Fibroblast of the aortic adventitia (primary cell): ENCODE measurements at places on chromosomes 12 and 14. TPM values are rescaled to one million over a fixed set of nuclear protein-coding genes. Genes with fewer than 3 reads are reported as not detected.

Gene KERA
- total RNA-seq = not detected in 2 replicates

GRCh38 chr14:103519043-103519836 is 3.4 kb downstream of the CKB start:
- DNase-seq = peak; percentile 58

DNA sequence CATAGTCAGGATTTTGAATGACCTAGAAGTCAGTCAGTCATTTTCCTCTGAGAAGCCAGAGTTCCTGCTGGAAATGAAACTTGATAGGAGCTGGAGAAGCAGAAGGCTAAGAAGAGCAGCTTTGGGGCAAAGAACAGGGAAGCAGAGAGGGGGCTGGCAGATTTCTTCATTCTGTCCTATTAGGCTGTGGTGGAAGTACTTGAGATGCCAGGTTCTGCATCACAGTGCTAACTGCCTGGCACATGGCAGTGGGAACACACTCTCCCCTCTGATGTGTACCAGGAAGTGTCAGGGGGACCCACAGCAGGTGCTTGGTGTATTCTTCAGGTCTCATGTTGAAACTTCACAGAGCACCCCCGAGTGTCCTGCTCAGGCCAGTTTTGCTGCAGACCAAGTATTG is 61.0 kb downstream of the SUSD6 start:
- DNase-seq = no peak

Gene PRKD1
- total RNA-seq = 11.4 and 11.5 TPM in 2 replicates

- DNase-seq = no peak
Observed at GRCh38 chr14:101294136-101294535, 267.2 kb upstream of the DIO3 start.

DNA sequence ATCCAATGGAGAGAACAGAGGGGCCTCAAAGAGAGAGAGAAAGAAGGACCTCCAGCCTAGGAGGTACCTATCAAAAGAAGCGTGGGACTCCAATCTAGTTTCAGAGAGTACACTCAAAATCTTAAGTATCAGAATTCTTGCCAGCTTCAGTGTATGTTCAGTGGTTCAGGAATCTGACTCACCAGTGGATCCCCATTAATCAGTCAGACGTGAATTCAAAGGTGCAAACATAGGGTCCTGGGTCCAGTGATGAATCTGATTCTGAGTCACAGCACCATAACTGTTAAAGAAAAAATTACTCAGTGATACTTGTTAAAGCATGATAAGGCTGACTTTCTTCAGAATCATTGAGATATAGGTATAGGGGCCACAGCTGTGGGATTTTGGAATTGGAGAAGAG is 33.2 kb downstream of the ETNK1 start:
- peak; percentile 53 for DNase-seq

GRCh38 chr12:56953314-56953713 is 4.1 kb downstream of the RDH16 start:
- DNase-seq = no peak

Gene SOX5
- 5.4 and 12.8 TPM in 2 replicates for total RNA-seq

Gene FLRT2
- total RNA-seq = 48.6 and 72.3 TPM in 2 replicates

DNA sequence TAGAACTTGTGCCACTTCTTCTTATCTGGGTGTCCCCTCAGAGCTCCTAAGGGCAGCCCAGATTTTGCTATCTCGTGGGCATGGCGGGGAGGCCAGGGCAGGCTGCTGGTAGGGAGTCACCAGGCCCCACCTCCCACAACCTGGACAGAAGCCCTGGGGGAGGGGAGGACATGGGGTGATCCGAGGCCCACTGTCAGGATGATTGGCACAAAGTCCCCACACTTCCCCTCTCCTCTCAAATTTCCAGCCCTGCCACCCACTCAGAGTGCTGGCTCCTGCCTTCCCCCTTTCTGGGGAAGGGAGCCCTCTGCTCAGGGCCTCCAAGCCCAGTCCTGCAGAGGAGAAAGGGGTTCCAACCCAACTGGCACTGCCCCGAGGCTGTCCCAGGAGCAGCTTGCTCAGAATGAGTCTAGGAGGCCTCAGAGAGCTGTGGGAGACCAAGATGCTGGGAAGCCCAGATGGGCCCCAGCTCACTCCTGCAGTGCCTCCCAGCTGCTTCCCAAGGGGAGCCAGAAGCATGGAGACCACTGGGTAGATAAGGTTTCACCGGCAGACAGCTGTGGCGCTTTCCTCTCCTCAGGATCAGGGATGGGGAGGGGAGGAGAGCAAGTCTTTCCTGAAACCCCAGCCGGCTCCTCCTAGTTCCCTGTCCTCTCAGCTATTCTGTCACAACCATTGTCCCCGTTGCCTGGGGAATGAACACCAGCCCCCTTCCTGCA is 82.8 kb downstream of the B4GALNT3 start:
- no peak for DNase-seq

- no peak for DNase-seq
Observed at GRCh38 chr14:31716208-31716607, 155.0 kb downstream of the NUBPL start.

GRCh38 chr14:44803239-44803905 is 158.4 kb downstream of the KLHL28 start:
- DNase-seq = peak; percentile 87

- DNase-seq = peak; percentile 80
Observed at GRCh38 chr14:58663494-58664111, 25.8 kb downstream of the DACT1 start.

DNA sequence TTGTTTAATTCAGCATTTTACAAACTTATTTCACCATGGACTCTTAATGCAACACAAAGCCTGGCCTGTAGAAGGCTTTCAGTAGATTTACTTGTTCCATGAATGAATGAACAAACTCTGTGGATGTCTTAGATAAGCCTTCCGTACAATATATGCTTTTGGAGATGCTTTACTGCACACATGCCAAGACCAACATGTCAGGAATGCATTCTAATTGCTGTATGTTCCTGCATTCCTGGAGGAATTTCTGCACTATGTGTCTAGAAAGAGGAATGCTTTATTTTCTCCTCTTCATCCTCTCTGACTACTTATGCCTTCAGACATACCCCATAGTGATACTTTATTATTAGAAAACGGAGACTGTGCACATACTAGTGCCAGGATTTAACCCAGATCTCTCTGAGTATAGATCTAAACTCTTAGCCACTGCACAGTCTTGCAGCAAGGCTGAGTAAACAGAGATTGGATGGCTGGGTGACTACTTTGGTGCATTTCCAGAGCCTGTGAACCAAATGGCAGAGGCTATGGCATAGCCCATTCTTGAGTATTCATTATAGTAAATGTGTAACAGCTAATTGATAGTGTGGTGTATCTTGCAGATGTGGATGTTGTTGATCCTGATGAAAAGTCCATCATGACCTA is 108.2 kb downstream of the SYNE2 start:
- DNase-seq = peak; percentile 76

Gene YLPM1
- total RNA-seq = 39.7 and 57.2 TPM in 2 replicates

DNA sequence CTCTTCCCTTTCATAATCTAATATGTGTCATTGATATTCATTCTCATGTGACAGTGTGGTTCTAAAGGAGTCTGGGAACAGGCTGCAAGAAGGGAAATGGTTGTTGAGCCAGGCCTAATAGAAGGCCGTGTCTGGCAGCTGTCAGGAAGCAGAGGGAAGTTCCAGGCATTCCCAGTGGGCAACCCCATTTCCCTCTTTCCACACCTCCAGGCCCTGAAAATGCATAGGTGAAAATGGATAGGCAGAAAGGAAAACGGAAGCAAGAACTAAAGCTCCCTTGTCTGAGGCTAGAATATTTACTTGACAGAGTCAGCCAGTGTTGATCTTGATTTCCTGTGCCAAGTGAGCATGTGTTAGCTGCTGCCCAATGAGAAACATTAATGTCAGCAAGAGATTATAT is 97.7 kb downstream of the PPM1A start:
- no peak for DNase-seq
